Stimulated activated CD4-positive, alpha-beta T cell treated with anti-CD3 and anti-CD28 coated beads, TNF-alpha, amount 100 ng/mL, for 4 hours (primary cell): ENCODE measurements at places on chromosomes 12 and 14.

GRCh38 chr12:54716261-54716660, 68.1 kb upstream of the DCD start:
- no peak for DNase-seq

- no peak for DNase-seq
Measured at GRCh38 chr12:124994437-124994975, 1.1 kb downstream of the BRI3BP start.

GRCh38 chr12:66393890-66394289, 91.6 kb downstream of the HELB start:
- DNase-seq, result no peak

GRCh38 chr12:104502217-104502616, 45.5 kb downstream of the CHST11 start:
- DNase-seq, result no peak

- no peak for DNase-seq
Measured at GRCh38 chr12:41924111-41924510, 220.6 kb downstream of the GXYLT1 start.

DNA sequence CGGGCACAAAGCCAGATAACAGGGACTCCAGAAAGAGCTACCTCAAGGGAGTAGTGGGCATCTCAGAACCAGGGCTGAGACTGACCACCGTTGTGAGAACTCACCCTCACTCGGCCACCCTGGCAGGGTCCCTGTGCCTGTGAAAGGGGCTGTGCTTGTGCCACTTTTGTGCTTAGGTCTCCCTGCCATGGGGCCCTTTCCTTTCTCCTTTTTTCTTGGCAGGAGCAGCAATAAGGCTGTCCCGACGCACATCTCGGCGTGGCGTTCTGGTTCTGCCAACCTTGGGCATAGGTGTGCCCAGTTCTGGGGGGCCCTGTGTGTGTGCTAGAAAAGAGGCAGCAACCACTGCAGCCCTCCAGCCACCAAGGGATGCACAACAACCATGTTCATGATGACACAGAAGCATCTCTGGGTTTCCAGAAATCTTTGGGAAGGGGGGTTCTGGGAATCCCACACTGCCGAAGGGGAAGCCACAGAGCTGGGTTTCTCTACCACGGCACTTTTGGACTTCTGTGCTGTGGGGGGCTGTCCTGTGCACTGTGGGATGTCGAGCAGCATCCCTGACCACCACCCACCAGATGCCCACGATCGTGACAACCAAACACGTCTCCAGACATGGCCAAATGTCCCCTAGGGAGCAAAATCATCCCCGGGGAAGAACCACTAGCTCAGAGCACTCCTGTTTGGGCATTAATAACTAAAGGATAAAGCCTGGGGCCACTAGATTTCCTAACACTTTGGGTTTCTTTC, 13.1 kb upstream of the TMEM119 start:
- DNase-seq, result no peak

DNA sequence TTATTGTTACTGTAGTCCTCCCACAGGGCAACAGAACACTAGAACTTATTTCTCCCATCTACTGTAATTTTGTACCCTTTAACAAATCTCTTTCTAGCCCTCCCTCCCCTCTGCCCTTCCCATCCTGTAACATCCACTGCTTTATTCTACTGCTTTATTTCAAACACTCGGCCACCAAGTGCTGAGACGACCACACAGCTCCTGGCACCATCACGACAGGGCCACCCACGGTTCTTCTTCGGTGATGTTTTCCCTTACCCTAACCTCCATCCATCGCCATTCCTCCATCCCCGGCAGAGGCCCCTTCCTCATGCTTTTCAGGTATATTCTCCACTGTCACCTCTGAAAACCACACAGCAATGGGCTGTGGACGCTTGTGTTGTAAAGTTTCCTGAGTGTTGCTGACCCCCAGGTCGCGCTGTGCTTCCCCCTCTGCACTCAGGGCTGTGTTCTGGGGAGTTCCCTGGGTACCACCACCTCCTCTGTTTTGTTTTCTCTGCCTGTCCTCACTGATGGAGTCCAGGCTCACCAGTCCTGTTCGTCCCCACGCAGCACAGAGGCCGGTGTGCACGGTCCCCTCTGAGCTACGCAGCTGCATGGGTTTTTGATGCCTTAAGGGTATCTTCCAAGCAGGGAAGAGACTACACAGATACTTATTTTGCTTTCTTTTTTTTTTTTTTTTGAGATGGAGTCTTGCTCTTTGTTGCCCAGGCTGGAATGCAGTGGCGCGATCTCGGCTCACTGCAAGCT, 207.2 kb upstream of the TMEM132C start:
- no peak for DNase-seq

DNA sequence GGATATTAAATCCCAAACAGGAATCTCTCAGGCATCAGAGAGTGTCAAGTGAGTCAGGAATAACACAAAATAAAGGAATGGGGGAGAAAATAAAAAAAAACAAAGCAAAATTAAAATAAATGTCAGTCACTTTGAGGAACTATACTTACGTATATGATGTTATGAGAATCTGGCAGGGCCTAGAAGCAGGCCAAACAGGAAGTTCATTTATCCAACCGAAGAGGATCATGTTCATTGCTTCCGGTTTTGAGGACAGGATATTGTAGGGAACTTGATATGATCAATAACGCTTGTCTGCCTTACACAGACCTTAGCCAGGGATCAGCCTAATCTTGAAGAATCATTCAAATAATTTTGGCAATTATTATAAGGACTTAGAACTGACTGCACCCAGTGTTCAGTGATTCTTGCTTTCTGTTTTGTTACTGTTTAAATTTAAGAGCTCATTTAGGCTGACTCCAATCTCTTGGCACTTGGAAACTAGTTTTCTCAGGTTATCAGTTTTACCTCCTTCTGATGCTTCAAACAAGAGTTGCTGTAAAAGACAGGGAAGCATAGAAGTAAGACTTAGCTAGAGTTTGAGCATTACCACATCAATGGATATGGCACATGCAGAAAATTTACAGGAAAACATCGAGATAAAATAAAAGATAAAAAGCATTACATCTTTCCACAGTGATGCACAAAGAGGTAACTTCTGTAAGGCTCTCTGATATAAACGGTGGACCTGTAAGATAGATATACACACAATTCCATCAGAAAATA, 53.4 kb downstream of the ZFC3H1 start:
- DNase-seq, result no peak

GRCh38 chr12:118376089-118377020, at the start of gene SUDS3:
TSS of gene SUDS3 (plus strand) at chr12:118376555. CDS start at chr12:118376692, 137 bp downstream.
- DNase-seq, result peak; percentile 91

GRCh38 chr12:14613718-14614117, 46.0 kb upstream of the PLBD1 start:
- no peak for DNase-seq

GRCh38 chr12:4905316-4905715, 4.4 kb upstream of the KCNA1 start:
- DNase-seq, result no peak

- DNase-seq, result no peak
Measured at GRCh38 chr12:117069926-117070900, 29.0 kb downstream of the TESC start.

- DNase-seq, result no peak
Measured at GRCh38 chr14:93303659-93304058, 29.2 kb downstream of the BTBD7 start.

GRCh38 chr12:6914246-6914946, at the start of gene ENO2:
TSS of gene ENO2 (plus strand) at chr12:6914580. CDS start at chr12:6915833, 1,253 bp downstream.
- DNase-seq, result peak; percentile 70

- DNase-seq, result no peak
Measured at GRCh38 chr14:106069804-106070625, 543.6 kb downstream of the TMEM121 start.

DNA sequence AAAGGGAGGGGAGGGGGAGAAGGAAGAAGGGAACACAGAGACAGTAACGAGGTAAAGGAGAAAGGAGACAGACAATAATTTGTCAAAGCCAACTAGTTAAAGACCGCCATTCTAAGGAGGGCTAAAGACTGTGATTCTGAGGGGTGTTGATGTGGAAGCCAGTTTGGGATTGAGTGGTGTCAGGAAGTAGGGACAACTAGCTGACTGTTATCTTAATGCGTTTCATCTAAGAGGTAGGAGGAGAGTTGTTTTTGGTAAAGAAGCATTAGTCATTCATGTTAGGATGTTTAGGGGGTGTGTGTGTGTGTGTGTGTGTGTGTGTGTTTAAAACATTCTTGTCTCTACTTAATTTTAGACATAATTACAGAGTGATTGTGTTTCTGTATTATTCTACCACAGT, 95.0 kb downstream of the INSM2 start:
- no peak for DNase-seq

GRCh38 chr14:31596342-31597095, 35.3 kb downstream of the NUBPL start:
- no peak for DNase-seq

DNA sequence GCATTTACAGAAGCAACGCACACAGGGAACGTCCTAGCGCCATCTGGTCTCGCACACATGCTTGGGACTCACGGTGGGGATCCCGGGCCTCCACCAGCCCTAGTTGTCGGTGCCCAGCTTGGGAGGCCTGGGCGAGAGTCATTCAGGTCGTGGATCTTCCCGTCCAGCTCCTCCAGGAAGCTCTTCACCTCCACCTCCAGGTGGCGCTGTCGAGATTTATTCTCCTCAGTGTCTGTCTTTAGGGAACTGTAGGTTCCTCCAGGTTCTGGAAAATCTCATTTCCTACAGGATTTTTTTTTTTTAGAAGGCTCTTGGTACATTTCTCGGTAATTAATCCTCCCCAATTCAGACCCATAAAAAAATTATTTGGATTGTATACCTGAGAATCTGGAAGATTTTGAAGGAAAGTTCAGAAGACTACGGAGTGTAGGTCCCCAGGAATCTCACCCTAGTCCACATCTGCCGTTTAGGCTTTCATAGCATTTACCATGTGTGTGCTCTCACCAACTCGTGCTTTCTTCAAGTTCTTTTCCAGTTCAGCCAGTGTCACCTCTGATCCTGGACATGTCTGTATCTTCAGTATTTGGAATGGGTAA, 910.0 kb downstream of the TMEM121 start:
- peak; percentile 44 for DNase-seq

DNA sequence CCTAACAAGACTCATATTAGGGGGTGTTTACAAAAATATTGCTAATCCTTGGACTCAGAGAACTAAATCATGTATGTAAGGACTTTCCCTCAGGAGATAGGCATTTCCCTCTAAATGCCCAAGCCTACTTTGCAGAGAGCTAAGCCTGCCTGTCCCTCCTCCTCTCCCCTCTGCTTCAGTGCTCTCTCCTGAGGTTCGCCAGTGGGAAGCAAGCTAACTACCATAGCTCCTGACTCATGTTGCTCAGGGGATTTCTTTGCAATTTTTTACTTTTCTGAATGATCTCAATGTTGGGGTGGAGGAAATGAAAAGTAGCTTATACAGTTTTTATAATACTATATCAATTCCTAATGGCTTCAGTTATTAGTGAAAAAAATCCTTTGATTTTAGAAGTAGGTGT, 29.6 kb downstream of the IFT43 start:
- DNase-seq, result no peak

DNA sequence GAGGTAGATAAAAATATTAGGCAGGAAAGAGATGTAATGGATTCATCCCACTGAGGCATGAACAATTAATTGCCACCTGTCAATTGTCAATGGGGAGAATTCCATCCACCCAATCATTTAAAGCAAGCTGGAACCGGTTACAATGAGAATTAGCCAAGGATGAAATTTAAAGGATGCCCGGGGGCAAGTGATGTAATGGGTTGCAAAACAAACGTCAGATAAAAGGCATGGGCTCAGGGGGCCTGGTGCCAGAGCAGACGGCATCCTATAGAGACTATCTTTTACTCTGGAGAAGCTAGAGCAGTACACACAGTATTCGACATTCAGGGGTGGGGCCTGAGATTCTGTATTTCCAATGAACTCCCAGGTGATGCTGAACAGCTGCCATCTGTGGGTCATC, 80.5 kb upstream of the ZFP36L1 start:
- no peak for DNase-seq

DNA sequence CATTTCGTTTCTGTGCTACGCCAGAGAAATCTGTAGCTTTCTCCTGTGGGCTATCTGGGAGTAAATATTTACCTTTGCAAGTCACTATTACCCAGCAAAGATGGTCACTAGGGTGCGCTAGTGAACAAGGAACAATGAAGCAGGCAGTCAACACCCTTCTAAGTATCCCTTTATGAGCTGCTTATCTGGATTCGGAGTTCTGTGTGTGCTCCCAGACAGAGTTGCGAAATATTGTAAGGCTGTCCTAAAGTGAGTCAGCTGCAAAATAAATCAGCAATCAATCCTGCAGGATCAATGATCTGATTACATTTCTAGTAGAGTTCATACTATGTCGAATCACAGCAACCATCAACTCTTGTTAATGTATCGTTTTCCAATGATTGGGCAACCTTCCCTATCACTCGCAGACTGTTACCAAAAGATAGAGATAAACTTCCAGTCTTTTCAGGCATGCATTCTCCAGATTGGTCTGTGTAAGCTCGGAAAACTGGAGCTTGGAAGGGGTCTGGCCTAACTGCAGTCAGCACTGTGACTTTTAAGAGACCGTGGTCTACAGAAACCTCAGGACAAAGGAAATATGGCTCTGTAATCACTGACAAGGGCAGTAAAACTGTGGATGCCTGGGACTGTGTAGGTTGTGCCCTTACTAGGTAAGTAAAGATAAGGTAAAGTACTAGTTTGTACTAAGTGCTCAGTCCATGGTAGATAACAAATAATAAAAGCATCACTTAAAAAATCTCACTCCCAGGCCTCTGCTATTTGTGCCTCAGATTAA, 133.5 kb downstream of the KCNK10 start:
- DNase-seq, result no peak

DNA sequence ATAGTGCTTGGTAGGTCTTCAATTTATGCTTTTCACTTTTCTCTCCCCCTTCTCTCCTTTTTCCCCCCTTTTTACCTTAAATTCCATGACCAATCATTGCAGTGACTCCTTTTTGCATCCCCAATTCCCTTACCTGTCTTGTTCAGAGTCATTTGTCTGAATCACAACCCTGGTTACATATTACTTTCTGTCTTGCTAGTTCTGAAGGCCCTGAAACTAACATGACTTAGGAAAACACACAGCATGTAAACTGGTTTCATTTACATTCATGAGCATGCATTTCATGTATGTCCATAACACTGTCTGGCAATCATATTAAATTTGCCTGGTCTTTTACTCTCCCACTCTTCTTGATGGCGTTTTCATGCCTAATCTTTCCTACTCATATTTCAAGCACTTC, 20.3 kb upstream of the FOXG1 start:
- DNase-seq, result no peak

DNA sequence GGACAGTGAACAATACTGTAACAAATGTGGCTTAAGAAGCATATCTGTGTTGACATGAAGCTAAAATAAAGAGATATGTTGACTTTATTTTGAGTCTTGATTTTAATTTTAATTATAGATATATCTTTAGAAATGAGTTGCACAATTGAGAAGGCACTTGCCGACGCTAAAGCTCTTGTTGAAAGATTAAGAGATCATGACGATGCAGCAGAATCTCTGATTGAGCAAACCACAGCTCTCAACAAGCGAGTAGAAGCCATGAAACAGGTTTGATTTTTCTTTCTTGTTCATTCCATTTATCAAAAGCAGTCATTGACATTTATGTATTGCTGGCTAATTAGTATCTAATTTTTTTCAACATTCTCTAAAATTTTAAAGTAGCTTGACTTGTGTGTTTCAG, 15.8 kb downstream of the FGFR1OP2 start:
- DNase-seq, result no peak
